ENCODE measurements at places on chromosomes 12 and 14. TPM values are rescaled to one million over a fixed set of nuclear protein-coding genes. Genes with fewer than 3 reads are reported as not detected.

DNA sequence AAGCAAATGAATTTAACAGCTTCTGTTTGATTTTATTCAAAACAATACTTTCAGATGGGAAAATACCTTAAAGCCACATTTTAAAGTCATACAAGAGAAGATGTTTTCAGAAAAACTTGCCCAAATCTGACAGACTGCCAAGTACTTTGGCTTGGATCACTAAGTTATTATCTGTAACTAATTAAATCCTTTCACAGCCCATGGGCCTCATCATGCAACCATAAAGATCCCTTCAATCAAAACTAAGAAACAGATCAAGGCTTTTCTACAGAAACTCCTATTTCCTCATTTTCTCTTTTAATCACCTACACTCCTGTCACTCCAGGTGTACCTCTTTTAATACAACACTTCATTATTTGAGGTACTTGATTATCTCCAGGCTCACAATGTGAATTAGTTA, 28.1 kb downstream of the BLTP3B start:
- no peaks in the 10 kb centered on the region for H3K36me3 ChIP-seq
- H3K4me1 ChIP-seq, result no peaks in the 10 kb centered on the region
- DNase-seq, result no peak
- H3K4me3 ChIP-seq, result no peak overlapping the region

- DNase-seq, result no peak
- H3K36me3 ChIP-seq, result no peaks in the 10 kb centered on the region
- H3K27me3 ChIP-seq, result no peaks in the 10 kb centered on the region
- H3K27ac ChIP-seq, result no peak overlapping the region
- no peaks in the 10 kb centered on the region for H3K4me1 ChIP-seq
Measured at GRCh38 chr12:2408262-2408661, 355.5 kb downstream of the CACNA1C start.

GRCh38 chr12:42410340-42410739, 84.4 kb downstream of the PPHLN1 start:
- no peak for DNase-seq
- no peak overlapping the region for H3K27ac ChIP-seq
- H3K4me1 ChIP-seq, result no peaks in the 10 kb centered on the region
- no peak overlapping the region for H3K4me3 ChIP-seq

GRCh38 chr12:87259391-87259790, 769.8 kb downstream of the C12orf50 start:
- no peaks in the 10 kb centered on the region for H3K27me3 ChIP-seq
- H3K36me3 ChIP-seq, result no peaks in the 10 kb centered on the region
- no peak overlapping the region for H3K27ac ChIP-seq
- no peak overlapping the region for H3K4me3 ChIP-seq
- no peak for DNase-seq
- no peaks in the 10 kb centered on the region for H3K4me1 ChIP-seq

CPNE6 gene
- not detected for total RNA-seq

NOPCHAP1 gene
- 11.6 TPM for total RNA-seq
